ENCODE measurements at places on chromosomes 11 and 22.

GRCh38 chr11:45864041-45864440 is 16.8 kb downstream of the CRY2 start:
- no peak for DNase-seq

DNA sequence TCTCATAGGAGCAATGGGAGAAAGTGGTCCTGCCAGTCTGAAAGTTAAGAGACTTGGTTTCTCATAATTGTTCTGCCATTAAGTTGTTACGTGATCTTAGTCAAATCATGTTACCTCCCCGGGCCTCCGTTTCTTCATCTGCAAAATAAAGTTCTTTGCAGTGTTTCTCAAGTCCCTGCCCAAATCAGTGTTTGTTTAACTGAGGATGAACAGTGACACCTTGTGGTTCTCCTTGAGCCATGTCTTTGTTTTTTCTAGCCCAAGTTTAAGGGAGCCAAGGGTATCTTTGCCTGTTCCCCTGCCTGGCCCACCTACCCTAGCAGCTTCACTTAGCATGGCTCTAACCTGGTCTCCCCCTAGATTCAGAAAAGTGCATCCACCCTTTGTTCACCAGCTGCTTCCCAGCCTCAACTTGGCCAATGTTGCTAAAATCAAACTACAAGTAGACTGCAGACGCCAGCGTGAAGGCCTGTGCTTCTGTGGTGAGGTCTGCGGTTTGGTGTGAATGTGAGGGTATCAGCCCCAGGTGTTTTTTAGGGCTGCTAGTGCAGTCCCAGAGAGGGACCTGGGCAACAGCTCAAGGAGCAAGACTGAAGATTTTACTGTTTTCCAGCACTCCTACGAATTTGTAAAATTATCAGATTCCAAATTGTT is 35.5 kb downstream of the FZD4 start:
- DNase-seq = no peak

GRCh38 chr11:118338637-118339061 is 3.9 kb downstream of the CD3D start:
- peak; percentile 89 for DNase-seq

DNA sequence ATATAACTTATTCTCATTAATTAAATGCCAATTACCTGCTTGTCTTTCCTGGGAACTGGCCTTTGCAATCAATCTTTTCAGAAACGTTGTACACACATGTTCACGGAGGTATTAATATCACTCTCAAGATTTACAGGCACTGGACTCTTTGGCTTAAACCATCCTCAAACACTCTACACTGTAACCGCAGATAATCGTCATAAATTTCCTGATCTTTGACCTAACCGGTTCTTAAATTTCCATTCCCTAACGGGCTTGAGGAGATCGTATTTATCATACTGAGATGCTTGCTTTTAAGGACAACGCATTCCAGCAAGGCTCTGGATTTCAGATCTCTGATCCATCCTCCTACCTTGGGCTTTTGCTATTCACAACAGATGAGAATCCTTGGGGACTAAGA is 72.8 kb downstream of the ARL14EP start:
- no peak for DNase-seq

GRCh38 chr22:22993184-22993583 is 77.1 kb upstream of the GNAZ start:
- DNase-seq = no peak

- DNase-seq = no peak
Measured at GRCh38 chr11:69308491-69308911, 14.5 kb downstream of the MYEOV start.

GRCh38 chr22:50516068-50516467 is 8.0 kb downstream of the NCAPH2 start:
- no peak for DNase-seq

- DNase-seq = no peak
Measured at GRCh38 chr11:113177671-113178070, 136.7 kb upstream of the TTC12 start.

GRCh38 chr11:8357505-8357888 is 93.8 kb upstream of the LMO1 start:
- no peak for DNase-seq

- peak; percentile 43 for DNase-seq
Measured at GRCh38 chr11:14519597-14519916, 629 bp downstream of the PSMA1 start.

DNA sequence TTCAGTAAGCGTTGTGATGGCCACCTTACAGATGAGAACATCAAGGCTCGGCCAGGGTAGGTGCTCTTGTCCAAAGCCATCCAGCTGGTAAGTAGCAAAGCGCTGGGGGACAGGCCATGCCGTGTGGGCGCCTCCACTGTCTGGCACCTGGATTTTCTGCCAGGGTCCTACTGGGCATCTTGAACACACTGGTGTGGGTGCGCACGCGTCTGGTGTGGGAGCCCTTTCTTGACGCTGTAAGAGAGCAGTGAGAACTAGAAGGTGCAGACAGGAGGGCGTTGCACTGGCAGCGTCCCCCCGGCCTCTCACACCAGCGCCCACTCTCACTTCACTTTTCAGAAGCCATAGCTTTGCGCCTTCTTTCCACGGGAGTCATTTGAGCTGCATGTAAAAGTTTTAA is 296.6 kb downstream of the TBC1D22A start:
- DNase-seq = no peak

- no peak for DNase-seq
Measured at GRCh38 chr11:69044111-69045013, 4.4 kb upstream of the TPCN2 start.

DNA sequence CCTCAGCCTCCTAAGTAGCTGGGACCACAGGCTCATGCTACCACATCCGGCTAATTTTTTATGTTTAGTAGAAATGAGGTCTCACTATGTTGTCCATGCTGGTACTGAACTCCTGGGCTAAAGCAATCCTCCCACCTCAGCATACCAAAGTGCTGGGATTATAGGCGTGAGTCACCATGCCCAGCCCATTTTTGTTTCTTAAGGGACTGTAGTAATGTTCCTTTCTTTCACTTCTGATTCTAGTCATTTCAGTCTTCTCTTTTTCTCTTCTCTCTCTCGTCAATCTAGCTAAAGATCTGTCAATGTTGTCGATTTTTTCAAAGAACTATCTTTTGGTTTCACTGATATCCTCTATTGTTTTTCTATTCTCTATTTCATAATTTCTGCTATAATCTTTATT is 111.0 kb upstream of the APOA1 start:
- peak; percentile 31 for DNase-seq

GRCh38 chr11:14336507-14337503 is 22.2 kb downstream of the RRAS2 start:
- peak; percentile 50 for DNase-seq

DNA sequence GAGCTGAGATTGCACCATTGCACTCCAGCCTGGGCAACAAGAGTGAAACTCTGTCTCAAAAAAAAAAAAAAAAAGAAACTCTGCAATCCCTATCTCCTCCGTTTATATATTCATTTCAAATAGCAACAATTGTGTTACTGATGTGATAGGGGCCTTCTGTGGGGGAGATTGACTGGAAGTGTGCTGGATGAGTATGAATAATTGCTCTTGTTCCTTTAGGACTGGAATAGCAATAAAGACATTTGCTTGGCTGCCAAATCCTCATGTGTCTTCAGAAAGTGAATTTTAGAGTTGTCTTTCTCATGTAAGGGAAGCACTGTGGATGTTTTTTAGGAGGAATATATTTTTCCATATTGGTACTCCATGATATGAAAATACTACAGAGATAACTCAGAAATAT is 21.1 kb upstream of the ME3 start:
- no peak for DNase-seq

GRCh38 chr11:72595292-72595684 is 78.9 kb downstream of the PDE2A start:
- DNase-seq = no peak

- DNase-seq = no peak
Measured at GRCh38 chr22:45290410-45290936, 5.7 kb downstream of the UPK3A start.

DNA sequence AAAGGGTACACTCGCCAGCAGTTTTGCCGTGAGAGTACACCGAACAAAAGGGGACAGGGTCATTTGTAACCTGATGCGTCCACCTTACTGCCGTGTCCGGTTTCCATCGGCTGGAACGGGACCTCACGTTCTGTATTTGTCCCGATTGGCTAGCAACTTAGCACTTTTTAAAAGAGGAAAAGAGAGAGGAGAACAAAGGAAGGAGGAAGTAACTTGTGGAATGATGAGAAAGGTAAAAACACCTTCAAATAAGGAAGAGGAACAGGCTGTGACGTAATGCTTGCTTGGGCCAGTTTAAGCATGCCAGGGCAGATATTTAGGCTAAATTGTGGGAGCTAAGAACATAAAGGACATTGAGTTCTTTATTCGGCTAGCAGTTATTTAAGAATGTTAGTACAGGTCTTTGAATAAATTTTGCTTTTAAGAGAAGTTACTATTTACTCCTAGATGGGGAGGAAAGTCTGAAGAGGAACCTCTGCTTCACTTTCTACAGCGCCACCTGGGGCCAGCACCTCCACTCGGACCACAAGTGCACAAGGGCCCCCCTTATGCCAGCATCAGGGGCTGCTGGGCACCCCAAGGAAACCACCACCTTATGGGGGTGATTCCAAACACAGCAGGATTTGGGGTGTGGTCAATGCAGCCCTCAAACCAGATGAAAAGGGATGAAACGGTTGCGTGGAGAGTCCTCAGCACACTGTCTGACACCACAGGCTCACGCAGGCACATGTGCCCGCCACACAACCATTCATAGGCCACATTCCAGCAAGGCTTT is 5.8 kb downstream of the ARSA start:
- DNase-seq = peak; percentile 23

Data from stimulated activated CD4-positive, alpha-beta T cell treated with anti-CD3 and anti-CD28 coated beads, Interleukin-4, amount 100 ng/mL, for 24 hours (primary cell).